ENCODE measurements at places on chromosomes 3 and 15. TPM values are rescaled to one million over a fixed set of nuclear protein-coding genes. Genes with fewer than 3 reads are reported as not detected.

DNA sequence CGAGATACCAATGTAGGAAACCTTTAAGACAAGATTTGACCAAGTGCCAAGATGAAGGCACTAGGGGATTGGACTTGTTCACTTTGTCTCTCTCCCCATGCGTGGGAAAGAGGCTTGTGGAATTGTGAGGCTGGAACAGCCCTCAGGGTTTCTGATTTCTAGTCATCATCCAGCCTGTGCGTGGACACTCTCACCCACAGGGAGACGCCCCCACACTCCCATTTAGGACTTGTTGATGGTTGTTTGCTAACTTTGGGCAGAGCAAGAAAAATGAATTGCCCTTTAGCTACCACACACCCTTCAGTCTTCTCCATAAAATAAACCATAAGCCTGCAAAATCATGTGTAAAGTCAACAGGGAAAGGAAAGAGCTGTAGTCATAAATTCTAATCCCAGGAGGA lies 18.4 kb downstream of the ACKR2 start:
- no peak for DNase-seq

- DNase-seq: no peak
Measured at GRCh38 chr15:31330836-31331235, 4.2 kb downstream of the KLF13 start.

DNA sequence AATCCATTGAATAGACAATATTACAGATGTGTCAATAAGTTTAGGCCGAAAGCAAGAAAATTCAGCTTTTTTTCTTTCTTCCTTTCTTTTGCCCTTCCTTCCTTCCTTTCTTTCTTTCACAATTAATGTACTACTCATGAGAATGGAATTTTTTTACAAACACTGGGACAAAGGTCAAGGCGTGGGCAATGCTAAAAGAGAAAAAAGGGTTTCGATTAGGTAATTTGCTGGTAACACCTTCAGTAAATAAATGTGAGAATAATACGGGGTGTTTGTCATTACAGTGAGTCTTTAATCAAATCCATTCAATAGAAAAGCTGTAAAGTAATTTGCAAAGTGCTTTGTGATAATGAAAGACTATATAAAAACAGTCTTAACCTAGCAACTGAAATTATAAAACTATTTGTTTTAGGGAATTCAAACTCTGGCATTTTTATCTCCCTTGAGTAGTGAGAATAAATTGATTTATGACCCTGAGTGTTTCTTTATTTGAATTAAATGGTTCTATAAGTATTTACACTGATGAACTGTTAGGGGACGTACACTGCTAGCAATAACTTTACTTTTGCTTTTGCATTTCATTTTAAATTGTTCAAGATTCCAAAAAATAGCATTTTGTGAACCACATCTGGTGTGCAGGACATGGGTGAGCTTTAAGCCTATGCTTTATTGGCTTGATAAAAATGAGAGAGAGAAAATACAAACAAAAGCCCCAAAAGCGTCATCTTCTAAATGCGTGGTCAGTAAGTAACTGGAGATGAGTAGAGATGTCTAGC lies 104.2 kb upstream of the THRB start:
- DNase-seq: peak; percentile 56

RHCG gene
- total RNA-seq: 13.3 TPM

DNA sequence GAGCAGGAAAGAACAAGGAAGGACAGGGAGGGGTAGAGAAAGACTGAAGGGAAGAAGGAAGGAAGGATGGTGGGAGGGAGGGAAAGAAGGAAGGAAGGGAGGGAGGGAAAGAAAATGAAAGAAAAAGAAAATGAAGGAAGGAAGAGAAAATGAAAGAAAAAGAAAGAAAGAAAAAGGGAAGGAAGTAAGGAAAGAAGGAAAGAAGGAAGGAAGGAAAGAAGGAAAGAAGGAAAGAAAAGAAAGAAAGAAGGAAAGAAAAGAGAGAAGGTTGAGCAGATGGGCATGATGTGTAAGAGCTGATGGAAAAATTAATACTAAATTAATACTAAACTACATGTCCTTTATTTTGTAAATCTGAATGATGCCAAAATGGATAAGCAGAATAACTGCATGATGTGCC lies 418.3 kb upstream of the CDIN1 start:
- no peak for DNase-seq

- no peak for DNase-seq
Measured at GRCh38 chr3:118813472-118813871, 221.2 kb downstream of the IGSF11 start.

GRCh38 chr15:59751552-59752413 lies 62.7 kb upstream of the BNIP2 start:
- DNase-seq: no peak

DNA sequence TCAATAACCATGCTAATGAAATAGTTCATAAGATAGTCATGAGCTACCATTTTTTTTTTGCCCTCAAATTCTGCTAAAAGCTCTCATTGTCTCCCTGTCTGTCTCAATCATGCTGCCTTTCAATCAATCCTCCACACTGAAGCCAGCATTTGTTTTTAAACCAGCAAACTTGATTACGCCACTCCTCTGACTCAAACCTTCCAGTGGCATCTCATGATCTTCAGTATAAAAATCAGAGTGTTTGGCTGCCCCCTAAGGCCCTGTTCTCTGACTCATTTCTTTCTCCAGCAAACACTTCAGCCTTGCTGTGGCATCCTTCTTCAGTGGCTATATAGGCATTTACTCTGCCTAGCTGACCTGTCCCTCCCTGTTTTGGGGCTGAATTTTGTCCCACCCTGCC lies 36.0 kb upstream of the EOMES start:
- DNase-seq: no peak

DNA sequence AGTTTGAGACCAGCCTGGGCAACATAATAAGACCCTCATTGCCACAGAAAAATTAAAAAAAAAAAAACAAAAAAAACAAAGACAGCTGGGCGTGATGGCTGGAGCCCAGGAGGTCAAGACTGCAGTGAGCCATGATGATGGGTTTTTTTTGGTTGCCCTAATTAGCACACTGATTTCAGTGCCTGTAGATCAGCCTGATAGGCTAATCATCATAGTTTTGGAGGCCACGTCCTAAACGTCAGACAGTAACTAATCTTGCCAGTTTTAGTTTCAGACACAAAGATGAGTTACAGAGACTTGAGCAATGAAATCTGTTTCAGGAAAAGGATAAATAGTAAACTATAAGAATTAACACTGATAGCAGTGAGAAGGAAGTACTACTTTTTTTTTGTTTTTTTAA lies 55.4 kb downstream of the LRCH3 start:
- no peak for DNase-seq

DNA sequence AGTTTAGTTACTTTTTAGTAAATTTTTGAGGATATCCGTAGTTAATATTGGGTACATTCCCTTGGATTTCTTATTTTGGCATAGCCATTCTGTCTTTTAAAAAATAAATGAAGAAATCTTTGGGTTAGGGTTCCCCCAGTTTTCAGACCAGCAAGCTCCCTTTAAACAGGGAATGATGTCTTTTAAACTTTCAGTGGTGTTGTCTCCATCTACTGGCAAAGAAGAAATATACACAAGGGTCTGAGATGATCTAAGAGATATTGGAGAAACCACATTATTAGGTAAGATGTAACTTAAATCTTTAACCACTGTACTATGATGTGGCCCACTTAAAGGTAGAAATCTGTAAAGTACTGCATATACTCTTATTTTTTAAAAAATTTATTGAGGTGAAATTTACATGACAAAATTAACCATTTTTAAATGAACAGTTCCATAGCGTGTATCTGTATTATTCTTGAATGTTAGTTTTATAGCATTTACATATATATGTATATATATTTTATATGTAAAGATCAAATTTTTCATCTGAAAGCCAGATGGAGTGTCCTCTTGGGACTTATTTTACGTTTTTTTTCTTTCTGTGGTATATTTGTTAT lies 35.1 kb upstream of the EIF3J start:
- DNase-seq: no peak

DNA sequence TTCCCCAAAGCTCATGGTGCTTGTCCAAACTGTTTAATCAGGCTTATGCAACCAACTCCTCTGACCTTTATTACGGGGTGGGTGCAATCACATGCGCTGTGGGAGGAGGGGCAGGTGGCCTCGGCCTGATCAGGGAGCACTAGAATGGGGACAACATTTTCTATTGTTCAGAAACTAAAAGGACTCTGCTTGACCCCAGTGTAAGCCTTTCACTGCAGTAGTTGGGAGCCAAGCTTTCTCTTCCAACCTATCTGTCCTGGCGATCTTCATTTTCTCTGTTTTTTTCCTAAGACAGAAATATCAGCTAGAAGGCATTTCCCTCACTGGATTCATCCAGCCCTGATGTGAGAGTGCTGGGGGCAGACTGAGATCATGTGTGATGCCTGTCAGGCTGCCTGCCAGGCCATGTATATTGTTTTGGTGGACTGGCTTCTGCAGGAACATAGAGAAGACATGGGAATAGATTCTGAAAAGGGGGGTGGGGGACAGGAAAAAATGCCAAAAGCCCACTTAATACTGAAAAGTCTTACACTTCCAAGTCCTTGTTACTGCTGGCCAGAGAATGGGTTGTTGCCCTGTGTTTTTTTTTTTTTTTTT lies 627.0 kb upstream of the TBL1XR1 start:
- DNase-seq: no peak

PLA2G4D gene
- 4.8 TPM for total RNA-seq

All from skin of body (tissue), 3 donors.